ENCODE measurements at places on chromosomes 7 and 10. TPM values are rescaled to one million over a fixed set of nuclear protein-coding genes. Genes with fewer than 3 reads are reported as not detected.

- H3K27me3 ChIP-seq = no peaks in the 10 kb centered on the region
- peak; percentile 95 for DNase-seq
- peaks cover 33% of the 10 kb centered on the region for H3K36me3 ChIP-seq
- H3K4me3 ChIP-seq = no peak overlapping the region
Measured at GRCh38 chr7:43872406-43873110, 3.2 kb upstream of the MRPS24 start.

GRCh38 chr10:70232155-70232858, 922 bp downstream of the PPA1 start:
- H3K27ac ChIP-seq = peak overlapping the region; percentile 65
- DNase-seq = peak; percentile 57
- H3K4me3 ChIP-seq = peak overlapping the region; percentile 86
- H3K4me1 ChIP-seq = peaks cover 3% of the 10 kb centered on the region
- H3K36me3 ChIP-seq = peaks cover 3% of the 10 kb centered on the region
- H3K27me3 ChIP-seq = no peaks in the 10 kb centered on the region

ANLN gene
- total RNA-seq = 21.9 TPM

HYAL4 gene
- total RNA-seq = 0.09 TPM

DNA sequence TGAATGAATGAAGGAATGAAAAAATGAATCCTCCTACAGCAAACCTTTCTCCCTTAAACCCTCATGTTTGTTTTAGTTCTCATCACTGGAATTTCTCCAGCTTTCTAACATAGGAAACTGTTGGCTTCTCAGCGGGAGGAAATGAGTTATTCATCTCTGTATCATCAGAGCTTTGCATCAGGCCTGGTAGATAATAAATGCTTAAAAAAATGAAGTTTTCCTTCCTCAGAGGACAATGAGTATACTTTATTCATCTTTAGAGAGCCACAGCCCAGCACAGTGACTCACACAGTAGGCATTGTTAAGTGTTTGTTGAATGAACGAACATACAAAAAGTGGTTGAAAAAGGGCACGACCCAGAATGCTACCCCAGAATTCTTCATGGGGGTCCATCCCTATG, 62.6 kb downstream of the COL13A1 start:
- peaks cover 65% of the 10 kb centered on the region for H3K4me1 ChIP-seq
- H3K36me3 ChIP-seq = no peaks in the 10 kb centered on the region
- no peak overlapping the region for H3K27ac ChIP-seq
- H3K27me3 ChIP-seq = peaks cover 2% of the 10 kb centered on the region
- no peak overlapping the region for H3K4me3 ChIP-seq

DNA sequence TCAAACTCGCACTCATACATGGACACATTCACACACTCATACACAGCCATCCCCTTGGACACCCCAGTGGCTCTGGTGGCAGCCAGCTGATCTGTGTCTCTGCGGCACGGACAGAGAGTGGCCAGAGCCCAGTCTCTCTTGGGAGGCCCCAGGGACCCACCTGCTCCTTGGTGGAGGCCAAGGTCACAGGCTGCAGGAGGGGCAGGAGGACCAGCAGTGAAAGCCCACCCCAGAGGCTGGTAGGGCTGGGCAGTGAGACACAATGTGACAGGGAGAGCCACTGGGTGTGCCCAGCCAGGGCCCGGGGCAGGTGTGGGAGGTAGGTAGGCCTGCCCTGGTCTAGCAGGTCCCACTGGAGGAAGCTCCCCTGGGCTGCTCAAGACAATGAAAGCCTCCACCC, 18.5 kb downstream of the SHH start:
- H3K27me3 ChIP-seq = peaks cover 28% of the 10 kb centered on the region
- no peak for DNase-seq
- H3K4me3 ChIP-seq = no peak overlapping the region
- no peaks in the 10 kb centered on the region for H3K36me3 ChIP-seq
- H3K4me1 ChIP-seq = peaks cover 3% of the 10 kb centered on the region

PRLHR gene
- total RNA-seq = not detected

GRCh38 chr10:14253079-14253478, 77.6 kb downstream of the FRMD4A start:
- no peak overlapping the region for H3K4me3 ChIP-seq
- H3K27me3 ChIP-seq = no peaks in the 10 kb centered on the region
- no peak for DNase-seq
- H3K27ac ChIP-seq = no peak overlapping the region
- H3K36me3 ChIP-seq = no peaks in the 10 kb centered on the region
- no peaks in the 10 kb centered on the region for H3K4me1 ChIP-seq

- DNase-seq = peak; percentile 58
- H3K36me3 ChIP-seq = peaks cover 14% of the 10 kb centered on the region
- peak overlapping the region; percentile 85 for H3K27ac ChIP-seq
Measured at GRCh38 chr10:35641676-35642034, 441 bp downstream of the FZD8 start.

ZKSCAN5 gene
- total RNA-seq = 10.7 TPM

GRCh38 chr7:46319841-46320240, 398.8 kb upstream of the IGFBP3 start:
- H3K36me3 ChIP-seq = no peaks in the 10 kb centered on the region
- H3K27me3 ChIP-seq = no peaks in the 10 kb centered on the region
- no peak overlapping the region for H3K27ac ChIP-seq
- no peak for DNase-seq
- H3K4me3 ChIP-seq = no peak overlapping the region
